ENCODE measurements at places on chromosomes 12 and 14.

DNA sequence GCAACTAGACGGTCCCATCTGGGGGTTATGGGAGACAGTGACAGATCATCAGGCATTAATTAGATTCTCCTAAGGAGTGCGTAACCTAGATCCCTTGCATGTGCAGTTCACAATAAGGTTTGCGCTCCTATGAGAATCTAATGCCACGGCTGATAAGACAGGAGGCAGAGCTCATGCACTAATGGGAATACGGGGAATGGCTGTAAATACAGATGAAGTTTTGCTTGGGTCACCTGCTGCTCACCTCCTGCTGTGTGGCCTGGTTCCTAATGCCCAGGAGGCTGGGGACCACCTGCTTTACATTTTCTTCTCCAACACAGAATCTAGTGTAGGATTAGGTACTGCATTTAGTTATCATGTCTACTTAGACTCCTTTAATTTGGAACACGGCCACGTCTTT is 49.7 kb upstream of the SAV1 start:
- no peak for DNase-seq

DNA sequence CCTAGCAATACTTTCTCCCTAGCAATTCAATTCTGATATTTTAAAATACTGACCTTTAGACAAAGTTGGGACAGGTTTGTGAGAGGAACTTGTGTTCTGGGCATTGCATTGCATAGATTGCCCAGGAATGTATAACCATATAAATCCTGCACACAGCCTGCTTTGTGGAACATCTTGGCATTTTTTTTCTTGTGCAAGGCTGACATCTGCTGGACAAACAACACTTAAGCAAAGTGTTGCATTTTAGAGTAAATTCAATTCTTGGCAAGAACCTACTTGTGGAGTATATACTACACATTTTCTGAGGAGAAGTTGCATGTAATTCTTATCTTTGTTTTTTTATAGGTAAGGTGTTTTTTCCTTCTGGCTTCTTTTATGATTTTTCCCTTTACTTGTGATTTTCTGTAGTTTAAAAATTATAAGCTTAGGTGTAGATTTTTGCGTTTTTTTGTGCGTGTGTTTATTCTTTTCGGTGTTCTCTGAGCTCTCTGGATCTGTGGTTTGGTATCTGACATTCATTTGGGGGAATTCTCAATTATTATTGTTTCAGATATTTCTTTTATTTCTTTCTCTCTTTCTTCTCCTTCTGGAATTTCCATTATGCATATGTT is 26.4 kb downstream of the TESPA1 start:
- peak; percentile 23 for DNase-seq

DNA sequence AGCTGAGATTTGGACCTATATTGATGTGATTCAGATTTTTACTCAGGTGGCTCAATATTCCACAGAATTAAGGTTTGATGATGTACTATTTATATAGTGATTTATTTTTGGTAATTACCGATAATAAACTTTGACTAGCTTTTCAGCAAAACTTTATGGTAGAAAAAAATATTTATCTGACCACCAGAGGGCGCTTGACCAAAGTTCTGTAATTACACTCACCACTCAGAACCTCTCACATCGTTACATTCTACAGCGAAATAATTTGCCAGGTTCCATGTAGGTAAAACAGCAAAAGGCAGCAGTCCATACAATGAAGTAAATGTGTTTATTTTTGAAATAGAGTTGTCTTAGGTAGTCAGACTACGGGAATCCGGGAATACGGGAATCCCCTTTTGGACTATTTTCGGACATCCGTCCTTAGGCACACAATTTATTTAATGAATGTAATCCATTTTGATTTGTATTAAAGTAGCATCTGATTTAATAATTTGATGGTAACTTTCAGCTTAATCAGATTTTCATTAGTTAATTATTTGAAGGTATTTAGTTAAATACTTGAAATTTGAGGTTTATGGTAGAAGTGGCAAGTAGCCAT is 143.0 kb upstream of the DDHD1 start:
- peak; percentile 10 for DNase-seq

GRCh38 chr14:85554106-85554505 is 24.2 kb downstream of the FLRT2 start:
- no peak for DNase-seq

DNA sequence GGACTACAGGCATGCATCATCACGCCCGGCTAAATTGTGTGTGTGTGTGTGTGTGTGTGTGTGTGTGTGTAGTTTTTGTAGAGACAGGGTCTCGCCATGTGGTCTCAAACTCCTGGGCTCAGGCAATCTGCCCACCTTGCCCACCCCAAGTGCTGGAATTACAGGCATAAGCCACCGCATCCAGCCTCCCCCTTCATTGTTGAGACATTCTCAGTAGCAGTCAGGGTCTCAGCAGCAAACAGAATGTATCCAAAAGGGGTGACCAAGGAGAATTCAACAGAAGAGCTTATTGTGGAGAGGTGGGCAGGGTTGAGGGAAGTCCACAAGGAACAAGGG is 37.3 kb upstream of the PLEKHG6 start:
- no peak for DNase-seq

DNA sequence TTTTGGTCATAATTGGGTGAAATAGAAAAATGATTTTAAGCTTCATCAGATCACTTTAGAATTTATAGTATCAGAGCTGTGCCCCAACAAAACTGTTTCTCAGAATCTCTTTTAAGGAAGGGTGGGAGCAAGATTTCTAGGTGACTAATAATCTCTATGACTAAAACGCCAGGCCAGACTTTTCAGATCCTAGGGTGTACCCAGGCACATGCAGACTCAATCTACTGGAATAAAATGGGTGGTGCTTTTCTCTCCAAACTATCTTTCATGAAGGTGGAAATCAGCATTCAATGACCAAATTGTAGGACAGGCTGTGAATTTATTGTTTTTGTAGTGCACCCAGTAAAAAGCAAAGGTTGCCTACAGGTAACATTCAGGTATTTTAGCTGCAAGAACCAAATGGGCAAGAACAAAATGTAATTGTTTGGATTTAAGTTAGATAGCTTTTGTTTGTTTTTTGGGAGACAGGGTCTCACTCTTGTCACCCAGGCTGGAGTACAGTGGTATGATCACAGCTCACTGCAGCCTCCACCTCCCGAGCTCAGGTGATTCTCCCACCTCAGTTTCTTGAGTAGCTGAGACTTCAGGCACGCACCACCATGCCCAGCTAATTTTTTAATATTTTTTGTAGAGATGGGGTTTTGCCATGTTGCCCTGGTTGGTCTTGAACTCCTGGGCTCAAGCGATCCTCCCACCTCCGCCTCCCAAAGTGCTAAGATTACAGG is 49.5 kb downstream of the PPP2R5C start:
- DNase-seq, result no peak

- no peak for DNase-seq
Measured at GRCh38 chr14:22336031-22336430, 253.0 kb downstream of the DAD1 start.

DNA sequence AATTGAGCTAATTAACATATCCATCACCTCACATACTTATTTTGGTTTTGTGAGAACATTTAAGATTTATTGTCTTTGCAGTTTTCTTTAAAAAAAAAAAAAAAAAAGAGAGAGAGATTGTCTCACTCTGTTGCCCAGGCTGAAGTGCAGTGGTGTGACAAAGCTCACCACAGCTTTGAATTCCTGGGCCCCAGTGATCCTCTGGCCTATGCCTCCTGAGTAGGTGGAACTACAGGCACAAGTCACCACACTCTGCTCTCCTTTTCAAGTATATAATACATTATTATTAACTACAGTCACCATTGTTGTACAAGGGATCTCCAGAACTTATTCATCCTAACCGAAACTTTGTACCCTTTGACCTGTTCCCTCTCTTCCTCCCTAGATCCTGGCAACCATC is 64.0 kb downstream of the NUMB start:
- DNase-seq, result no peak

- DNase-seq, result no peak
Measured at GRCh38 chr12:48999371-49000131, at the start of gene DDN. TSS of gene DDN (minus strand) at chr12:48999375. CDS start at chr12:48999287, 88 bp downstream.

DNA sequence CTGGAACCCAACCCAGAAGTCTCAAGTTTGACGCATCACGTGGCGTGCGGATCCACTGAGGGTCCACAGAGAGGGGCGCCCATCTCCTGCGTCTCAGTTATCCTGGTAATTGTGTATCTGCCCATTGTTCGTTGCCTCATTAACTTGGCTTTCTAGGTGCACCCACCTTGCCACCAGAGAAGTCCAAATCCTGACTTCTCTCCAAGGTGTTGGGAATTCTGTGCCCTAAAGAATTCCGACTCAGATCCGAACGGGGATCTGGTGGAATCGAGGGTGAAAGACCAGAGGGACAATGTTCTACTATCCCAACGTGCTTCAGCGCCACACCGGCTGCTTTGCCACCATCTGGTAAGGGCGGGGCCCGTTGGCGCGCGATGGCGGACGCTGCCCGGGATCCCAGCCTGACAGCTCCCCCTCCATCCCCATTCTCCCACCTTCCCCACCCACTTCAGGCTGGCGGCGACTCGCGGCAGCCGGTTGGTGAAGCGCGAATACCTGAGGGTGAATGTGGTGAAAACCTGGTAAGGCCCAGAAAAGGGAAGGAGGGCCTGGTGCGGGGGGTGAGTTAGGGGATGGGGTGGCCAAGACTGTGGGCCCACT is 481 bp downstream of the REC8 start:
- no peak for DNase-seq

- no peak for DNase-seq
Measured at GRCh38 chr12:5134861-5135525, 91.3 kb downstream of the KCNA5 start.

DNA sequence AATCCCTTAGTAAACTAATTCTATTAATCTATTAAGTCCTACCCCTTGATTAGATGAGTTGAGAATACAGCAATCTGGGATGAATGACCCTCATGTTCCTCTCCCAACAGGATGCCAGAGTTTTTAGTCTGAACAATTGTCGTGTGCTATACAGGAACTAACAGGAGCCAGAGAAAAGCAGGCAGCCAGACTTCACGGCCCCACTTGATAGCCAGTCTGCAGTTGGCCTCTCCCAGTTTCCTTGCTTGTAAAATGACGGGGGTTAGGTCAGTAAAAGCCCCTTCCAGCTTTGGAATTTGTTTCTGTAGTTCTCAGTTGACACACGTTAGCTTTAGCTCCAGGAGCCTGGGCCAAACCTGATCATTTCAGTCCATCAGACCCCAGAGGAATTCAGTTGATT is 266.8 kb upstream of the FKBP4 start:
- DNase-seq, result no peak

DNA sequence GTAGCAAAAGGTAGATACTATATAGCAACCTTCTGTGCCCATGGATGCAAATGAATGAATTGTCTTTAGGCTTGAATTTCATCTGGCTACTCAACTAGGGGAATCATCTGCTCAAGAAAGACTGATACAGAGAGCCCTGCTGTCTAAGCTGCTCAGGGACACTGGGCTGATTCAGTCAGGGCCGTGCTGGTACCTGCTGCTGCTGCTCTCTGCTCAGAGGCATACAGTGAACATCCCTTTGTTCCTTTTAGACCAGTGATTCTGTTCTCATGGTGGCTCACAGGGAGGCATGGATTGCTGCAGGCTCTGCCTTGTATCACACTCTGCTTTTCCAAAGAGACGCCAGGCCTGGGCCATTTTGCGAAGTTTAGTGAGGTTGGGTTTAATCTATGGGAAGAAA is 14.1 kb downstream of the EIF2B2 start:
- DNase-seq, result no peak

GRCh38 chr14:90513161-90514014 is 116.6 kb downstream of the CALM1 start:
- DNase-seq, result peak; percentile 74

DNA sequence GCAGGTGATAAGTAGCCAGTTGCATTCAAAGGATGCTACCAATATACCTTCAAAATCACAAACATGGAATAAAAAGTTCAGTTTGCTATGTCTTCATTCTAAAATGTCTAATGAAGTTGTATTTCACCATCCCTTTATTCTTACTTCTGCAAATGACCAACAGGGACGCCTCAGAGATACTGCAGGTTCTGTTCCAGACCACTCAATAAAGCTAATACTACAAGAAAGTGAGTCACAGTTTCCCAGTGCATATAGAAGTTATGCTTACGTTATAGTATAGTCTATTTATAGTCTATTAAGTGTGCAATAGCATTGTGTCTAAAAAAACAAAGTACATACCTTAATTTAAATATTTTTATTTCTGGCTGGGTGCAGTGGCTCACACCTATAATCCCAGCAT is 29.3 kb upstream of the EIF5 start:
- no peak for DNase-seq

GRCh38 chr12:95591731-95592130 is 40.5 kb upstream of the USP44 start:
- no peak for DNase-seq

- no peak for DNase-seq
Measured at GRCh38 chr12:1799882-1800400, 20.4 kb upstream of the LRTM2 start.

- no peak for DNase-seq
Measured at GRCh38 chr12:130970908-130971233, 17.2 kb downstream of the ADGRD1 start.

DNA sequence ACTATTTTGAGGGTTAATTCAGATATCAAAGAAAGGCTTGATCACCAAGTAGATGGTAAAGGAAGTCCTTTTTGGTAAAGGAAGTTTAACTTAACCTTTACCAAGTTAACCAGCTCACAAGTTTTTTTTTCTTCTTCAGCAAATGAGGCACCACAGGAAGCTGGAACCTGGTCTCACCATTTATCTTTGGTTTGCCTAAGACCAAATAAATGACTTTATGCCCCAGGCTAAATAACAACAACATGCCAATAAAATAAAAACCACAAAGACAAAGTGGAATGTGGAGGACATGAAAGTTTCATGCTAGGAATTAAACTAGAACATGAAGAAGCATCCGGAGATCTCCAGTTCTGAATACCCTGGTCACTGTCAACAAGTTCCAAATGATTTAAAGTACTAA is 116.8 kb upstream of the PRICKLE1 start:
- no peak for DNase-seq

- DNase-seq, result no peak
Measured at GRCh38 chr14:100285913-100286400, 20.3 kb downstream of the SLC25A29 start.

DNA sequence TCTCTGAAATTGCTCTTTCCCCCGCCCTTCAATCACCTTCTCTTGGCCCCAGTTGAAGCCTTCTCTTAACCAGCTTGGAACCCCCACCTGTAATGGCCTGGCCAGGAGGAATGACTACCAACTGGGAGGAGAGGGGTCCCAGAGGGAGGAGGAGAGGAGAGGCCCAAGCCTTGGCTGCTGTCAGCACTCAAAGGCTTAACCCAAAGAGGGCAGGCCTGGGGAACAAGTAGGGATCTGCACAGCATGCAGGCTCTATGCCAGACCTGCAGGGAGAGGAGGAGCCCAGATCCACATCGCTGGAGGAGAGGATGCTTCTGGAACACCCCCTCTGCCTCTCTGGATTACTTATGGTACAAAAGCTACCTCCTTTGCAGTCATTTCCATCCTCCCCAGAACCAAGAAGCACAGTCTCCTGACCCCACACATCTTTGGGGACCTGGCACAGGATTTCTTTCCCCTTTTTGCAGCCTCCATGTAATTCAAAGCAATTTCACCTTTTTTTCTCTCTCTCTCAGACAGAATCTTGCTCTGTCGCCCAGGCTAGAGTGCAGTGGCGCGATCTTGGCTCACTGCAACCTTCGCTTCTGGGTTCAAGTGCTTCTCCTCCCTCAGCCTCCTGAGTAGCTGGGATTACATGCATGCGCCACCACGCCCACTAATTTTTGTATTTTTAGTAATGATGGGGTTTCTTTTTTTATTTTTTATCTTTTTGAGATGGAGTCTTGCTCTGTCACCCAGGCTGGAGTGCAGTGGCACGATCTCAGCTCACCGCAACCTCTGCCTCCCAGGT is 6.2 kb downstream of the RARG start:
- DNase-seq, result no peak

- no peak for DNase-seq
Measured at GRCh38 chr14:95034788-95035187, 122.5 kb downstream of the DICER1 start.

Data from NCI-H1048 (cell line).